ENCODE measurements at places on chromosomes 4 and X. TPM values are rescaled to one million over a fixed set of nuclear protein-coding genes. Genes with fewer than 3 reads are reported as not detected.

- DNase-seq, result no peak
Measured at GRCh38 chrX:124362072-124362471, 15.7 kb downstream of the SH2D1A start.

WAS gene
- total RNA-seq, result 0.73 TPM

MAGEB1 gene
- not detected for total RNA-seq

RADX gene
- total RNA-seq, result 0.09 TPM

Measured in endothelial cell of umbilical vein (primary cell).